ENCODE measurements at places on chromosomes 16 and 17.

- no peak for DNase-seq
Measured at GRCh38 chr17:63395075-63395805, 50.9 kb downstream of the CYB561 start.

DNA sequence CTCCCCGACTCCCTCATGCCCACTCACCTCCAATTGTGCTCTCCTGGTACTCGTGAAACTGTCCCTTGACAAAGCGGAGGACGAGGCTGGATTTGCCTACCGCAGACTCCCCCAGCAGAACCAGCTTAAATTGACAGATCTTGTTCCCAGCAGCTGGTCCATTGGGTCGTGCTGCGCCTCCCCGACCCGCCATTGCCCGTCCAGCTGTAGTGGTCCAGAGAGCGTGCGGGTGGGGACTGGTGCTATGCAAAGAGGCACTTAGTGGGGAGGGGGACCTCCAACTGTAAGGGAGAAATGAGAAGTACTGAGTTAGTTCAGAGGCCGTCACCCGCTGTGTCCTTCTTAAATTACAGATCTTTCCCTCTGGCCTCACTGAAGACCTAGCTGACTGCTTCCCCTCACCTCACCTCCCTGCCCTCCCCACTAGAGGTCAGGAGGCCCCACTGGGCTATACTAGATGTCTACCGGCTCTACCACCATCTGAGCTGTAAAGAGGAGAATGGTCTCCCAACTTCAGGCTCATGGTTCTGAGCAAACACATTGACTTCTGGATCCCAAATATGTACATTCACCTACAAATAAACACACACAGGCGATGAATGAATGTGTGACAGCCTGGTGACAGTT lies 7.8 kb downstream of the HSPB9 start:
- no peak for DNase-seq

DNA sequence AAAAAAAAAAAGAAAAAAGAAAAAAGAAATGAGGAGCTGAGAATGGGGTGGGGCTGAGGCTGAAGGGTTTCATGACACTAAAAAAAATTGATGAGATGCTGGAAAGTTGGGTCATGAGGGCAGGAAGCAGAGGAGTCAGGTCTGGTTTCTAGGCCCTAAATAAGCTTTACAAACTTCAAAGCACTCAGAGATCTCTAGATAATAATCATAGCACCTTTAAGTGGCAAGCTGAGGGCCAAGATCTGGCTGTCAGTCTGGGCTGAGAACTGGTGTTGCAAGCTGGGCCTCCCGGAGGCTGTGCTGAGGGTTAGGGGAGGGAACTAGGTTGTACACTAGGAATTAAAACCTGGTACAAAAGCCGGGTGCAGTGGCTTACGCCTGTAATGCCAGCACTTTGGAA lies 6.4 kb downstream of the ZNF764 start:
- DNase-seq: no peak

DNA sequence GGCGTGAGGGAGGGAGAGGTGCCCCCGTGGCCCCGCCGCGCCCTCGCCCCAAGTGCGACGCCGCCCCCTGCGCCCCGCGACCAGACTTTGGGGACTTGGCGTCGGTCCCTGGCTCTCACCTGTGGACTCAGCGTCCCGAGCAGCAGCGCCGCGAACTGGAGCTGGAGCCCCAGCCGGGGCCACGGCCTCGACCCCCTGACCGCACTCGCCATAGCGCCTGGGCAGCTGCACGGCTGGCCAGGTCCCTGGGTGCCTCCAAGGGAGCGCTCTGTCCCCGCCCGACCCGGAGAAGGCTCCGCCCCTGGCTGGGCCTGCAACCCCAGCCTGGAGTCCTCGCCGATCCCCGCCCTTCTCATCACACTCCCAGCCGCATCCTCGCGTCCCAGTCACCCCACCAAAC lies at the start of gene ERN2:
TSS of gene ERN2 (minus strand) at position 247 of the 400 bp plus-strand sequence. CDS start at position 212, 35 bp downstream.
- no peak for DNase-seq

DNA sequence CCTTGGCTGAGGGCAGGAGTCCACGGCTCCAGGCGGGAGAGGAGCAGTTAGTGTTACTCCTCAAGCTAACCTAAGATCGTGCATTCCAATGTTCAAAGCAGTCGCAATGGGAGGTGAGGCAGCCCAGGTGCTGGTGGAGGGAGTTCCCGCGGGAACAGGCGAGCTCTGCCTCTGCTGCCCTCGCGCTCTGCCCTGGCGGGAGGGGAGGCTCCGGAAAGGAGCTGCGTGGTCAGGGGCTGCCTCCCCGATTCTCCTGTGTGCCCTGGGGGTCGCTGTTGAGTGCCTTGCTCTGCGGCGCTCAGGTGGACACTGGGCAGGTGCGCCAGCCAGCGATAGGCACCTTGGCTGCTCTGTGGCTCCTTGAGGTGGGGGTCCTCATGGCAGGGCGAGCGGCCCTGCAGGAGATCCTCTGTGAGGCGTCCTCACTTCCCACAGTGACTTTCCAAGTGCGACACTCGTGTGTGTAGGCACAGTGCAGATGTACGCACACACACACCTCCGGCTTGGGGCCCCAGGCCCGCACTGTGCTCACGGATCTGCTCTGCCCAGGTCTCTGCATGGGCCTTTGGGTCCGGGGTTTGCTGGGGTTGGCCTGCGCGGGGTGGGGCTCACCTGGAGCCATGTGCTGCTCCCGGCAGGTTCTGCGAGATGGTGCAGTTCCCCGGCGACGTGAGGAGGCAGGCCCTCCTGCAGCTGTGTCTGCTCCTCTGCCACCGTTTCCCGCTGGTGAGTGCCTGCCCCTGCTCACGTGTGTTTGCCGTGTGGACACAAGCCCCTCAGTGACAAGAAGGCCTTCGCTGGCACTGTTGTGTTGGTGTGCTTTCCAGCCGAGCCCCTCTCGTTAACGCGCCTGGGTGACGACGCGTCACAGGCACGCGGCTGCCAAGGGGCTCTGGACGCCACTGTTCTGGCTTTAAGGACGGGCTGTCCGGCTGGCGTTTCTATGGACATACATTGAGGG lies 97.9 kb upstream of the ZNF750 start:
- no peak for DNase-seq

DNA sequence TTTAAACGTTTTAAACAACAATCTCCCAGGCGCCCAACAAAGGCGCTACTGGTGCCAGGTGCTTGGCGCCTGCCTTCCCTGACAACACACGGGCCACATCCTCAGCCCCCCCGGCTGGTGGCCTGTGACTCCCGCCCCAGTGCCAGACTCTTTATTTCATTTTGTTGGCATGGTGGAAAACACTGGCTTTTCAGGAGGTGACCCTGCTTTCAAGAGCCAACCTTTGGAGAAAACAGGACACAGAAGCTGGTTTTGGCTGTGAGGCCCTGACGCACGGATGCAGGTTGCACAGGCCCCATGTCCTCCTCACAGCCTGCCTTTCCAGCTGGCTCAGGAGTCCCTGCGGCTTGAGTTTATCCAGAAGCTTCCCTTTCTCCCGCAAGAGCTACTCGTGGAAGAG lies 100.0 kb downstream of the METRNL start:
- DNase-seq: no peak

DNA sequence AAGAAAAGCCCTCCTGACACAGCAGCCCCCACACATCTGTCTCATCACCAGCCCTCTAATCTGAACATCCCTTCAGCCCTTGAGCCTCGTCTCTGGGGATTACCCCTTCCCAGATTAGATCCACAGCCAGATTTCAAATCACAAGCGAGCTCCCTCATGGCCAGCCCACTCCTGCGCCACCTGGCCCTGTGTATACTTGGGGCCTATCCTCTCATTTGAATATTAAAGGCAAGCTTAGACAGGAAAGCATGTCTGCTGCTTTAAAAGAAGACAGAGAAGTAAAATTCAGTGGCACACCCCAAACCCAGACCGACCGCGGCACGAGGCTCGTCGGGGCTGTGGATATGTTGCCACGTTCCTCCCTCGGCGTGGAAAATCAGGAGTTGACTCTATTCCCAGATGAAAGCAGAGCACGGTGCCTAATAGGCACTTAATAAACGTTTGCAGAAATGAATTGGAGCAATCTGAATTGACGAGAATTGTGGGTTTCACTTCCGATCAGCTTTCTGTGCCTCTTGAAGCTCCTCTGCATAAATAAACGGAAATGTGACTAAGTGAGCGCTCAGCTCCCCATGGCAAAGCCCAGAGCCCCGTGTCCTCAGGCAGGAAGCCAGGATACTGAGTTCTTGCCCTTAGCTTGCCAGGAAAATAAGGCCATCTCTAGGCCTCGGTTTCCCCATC lies 108.0 kb downstream of the CCDC182 start:
- no peak for DNase-seq

Data from NCI-H146 (cell line).